ENCODE measurements at places on chromosomes 3 and 15.

DNA sequence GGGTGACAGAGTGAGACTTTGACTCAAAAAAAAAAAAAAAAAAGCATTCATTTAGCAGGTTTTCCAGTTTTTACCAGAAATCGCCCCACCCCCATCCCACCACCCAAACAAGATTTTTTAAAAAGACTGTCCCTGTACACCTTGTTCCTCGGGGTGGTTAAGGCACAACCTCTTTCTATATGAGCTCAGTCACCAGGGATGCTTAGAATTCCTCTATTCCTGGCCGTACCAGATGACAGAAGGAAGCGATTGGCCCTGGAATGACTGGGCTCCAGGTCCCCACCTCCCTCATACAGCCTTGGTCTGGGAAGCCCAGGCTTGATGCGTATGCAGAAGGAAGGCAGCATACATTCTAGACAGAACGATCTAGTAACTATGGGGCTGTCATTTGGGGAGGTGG lies 25.6 kb downstream of the IDH2 start:
- DNase-seq = no peak

DNA sequence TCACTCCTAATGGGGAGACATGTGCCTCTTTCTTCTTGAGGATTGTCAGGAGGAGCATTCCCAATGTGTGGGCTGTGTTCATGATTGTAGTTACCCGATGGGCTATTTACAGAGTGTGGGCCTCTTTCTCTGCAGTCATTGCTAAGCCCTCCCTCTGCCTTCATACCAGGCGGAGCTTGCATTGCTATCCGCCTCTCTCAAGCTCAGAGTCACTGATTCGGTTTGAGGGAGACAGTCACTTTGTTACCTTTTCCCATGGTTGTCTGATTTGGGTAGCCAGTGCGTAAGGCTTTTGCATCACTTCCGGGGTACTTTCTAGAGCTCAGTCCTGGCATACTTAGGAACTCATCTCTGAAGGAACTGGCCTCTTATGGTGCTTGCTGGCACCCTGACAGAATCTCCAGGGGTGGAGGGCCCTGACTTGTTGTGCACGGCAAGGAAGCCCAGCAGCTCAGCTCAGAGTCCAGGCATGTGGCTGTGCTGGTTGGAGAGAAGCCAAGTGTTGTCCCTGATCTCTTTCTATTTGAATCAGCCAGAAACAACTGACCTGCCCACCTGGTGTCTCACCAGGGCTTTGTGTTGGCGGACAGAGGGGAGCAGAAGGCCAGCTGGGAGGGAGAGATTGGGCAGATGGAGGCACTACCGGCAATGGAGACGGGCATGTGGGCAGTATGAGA lies 79.8 kb downstream of the EPHB1 start:
- no peak for DNase-seq

DNA sequence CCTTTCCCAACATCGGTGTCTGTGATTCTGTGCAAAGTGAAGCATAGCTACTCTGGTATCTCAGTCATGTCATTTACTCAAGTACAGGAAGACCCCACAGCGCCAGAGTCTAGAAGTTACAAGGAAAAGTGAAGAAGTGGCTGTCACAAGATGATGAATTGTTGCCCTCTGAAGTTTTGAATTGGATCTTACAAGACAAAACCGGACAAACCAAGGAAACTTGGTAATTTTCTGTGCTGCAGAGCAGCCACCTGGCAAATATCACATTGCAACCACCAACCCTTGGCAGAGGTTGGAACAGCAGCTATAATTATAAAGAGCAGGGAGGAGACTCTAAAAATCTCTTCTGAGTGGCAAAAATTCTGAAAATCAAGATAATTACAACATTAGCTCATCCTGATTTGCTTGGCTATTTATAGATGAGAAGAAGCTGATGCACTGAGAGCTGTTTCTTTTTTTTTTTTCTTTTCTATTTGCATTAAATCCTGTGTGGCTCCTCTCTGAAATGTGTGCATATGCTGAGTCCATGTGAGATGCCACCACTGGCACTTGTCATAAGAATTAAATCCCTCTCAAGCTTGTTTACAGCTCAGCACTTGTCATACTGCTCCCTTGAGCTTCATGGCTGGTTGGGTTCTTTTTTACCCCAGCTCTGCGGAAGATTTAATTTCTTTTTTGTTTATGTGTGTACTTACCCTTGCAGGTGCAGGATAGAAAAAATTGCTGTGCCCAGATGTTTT lies 68.0 kb upstream of the MNS1 start:
- no peak for DNase-seq

DNA sequence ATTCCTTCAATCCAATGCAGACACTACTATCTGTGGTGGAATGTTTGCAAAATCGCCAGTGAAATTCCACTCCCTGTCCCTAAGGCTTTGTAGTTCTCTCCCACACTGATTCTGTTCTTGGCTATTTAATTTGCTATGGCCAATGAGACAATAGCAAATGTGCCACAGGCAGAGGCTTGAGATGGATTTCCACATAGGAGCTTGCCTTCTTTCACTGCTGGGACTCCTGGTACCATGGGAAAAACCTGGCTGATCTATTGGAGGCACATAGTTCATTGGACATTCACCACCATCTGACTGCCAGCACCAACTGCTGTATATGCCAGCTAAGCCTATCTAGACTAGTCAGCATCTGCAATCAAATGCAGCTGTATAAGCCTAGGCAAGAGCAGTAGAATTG lies 103.8 kb downstream of the NR1D2 start:
- no peak for DNase-seq

- no peak for DNase-seq
Observed at GRCh38 chr3:21528291-21528995, 222.6 kb downstream of the ZNF385D start.

DNA sequence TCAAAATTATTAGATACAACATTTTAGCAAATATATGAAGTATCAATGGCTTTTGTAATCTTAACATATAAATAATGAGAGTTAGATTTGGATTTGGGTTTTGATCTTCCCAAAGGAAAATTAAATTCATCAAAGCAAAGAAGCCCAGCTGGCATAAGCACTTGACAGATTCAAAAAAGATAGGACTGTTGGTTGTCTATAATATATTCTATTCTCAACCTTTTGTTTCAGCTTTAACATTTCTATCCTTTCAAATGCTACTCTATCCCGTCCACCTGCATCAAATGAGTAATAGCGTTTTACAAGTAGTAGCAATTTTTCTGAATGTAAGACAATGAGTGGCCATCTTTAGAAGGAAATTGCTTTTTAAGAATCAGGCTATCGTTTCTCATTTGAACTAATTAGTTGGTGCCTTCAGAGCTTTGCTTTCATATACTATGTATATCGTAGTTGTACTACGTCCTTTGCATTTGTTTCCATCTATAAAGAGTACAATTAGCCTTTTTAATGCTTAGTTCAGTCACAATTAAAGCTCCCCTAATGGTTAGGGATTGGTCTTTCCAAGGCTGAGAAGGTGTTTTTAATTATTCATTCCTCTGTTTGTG lies 278.0 kb downstream of the UBE2E2 start:
- no peak for DNase-seq

DNA sequence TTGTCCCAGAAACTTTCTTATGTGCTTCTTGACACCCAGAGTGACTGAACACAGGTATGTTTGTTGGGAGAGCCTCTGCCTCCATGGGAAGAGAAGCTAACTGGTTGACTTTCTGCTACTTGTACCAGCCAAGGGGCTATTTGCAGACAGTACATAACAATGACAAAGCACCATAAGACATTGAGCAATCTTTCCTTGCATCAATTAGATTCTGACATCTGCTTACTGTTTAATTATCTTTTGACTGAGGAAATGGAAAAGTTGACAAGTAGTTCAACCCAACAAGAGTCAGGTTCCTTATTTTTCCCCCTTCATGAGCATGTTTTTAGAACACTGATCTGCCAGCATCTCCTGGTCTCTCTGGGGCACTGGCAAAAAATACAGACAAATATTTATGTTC lies 157.7 kb downstream of the RPLP1 start:
- DNase-seq = no peak

- no peak for DNase-seq
Observed at GRCh38 chr15:74655424-74655823, 39.8 kb downstream of the CLK3 start.

DNA sequence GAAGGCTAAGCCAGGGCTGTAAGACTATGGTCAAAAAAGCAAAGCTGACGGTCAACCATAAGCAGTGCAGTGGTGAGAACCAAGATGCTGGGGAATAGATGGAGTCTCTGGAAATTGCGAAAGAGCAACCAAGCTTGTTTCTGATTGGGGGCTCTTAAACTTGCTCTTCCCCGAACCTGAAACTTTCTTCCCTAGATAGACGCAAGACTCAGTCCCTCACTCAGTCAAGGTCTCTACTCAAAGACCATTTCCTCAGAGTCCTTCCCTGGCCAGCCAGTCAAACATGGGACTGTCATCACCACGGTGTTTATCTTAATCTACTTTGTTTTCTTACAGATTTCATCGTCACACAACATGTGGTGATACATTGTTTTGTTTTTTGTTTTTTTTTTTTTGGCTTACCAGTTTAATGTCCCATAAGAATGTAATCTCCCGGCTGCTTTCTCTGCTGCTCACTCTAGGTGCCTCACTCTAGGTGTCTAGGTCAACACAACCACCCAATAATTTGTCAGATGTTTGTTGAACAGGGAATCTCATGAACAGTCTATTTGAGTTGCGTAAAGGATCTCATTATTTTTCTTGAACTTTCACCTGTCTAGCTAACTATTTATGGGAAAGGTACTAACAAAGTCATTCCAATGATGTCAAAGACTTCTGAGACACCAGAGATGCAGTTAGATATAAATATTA lies 495.4 kb downstream of the FOXP1 start:
- DNase-seq = no peak

- DNase-seq = no peak
Observed at GRCh38 chr3:185739264-185739701, 85.6 kb downstream of the IGF2BP2 start.

- no peak for DNase-seq
Observed at GRCh38 chr3:186841620-186842019, 890 bp upstream of the ADIPOQ start.

DNA sequence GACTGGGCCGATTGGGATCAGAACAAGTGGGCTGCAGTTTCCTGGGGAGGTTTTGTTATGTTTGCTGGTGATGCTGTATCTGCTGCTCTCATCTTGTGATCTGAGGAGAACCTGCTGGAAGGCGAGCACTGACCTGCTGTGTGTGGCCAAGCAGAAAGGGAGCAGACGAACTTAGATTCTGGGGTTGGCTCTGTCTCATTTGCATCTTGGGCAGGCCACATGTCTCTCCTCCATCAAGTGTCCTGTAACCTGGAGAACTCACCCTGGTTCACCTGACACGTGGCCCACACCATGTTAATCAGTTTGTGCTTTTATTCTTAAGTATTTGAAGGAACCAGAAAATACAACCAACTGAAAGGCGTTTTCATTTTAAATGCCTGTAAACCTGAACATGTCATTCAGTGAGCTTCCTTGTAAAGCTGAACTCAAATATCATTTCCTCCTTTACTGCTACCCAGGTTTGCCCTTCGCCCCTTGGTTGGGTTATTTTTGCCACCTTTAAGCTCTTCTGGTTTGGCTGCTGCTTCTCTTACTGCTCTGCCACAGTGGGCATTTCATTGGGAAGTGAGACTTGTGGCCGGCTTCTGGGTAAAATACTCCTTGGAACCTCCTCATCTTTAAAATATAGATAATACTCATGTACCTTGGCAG lies 33.5 kb upstream of the TRAK1 start:
- DNase-seq = no peak

GRCh38 chr3:105368566-105369499 lies 2.1 kb downstream of the ALCAM start:
- DNase-seq = peak; percentile 8

DNA sequence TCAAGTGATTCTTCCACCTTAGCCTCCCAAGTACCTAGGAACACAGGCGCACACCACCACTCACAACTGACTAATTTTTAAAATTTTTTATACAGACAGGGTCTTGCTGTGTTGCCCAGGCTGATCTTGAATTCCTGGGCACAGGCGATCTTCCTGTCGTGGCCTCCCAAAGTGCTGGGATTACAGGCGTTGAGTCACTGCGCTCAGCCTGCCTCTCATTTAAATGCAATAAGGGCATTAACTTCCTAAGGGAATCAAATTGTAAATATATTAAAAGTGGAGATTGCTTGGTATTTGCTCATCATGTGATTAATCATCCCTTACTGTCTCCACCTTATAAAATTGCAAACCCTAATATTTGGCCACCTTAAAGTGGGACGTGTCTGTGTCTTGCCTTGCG lies 65.2 kb downstream of the PGPEP1L start:
- DNase-seq = no peak

DNA sequence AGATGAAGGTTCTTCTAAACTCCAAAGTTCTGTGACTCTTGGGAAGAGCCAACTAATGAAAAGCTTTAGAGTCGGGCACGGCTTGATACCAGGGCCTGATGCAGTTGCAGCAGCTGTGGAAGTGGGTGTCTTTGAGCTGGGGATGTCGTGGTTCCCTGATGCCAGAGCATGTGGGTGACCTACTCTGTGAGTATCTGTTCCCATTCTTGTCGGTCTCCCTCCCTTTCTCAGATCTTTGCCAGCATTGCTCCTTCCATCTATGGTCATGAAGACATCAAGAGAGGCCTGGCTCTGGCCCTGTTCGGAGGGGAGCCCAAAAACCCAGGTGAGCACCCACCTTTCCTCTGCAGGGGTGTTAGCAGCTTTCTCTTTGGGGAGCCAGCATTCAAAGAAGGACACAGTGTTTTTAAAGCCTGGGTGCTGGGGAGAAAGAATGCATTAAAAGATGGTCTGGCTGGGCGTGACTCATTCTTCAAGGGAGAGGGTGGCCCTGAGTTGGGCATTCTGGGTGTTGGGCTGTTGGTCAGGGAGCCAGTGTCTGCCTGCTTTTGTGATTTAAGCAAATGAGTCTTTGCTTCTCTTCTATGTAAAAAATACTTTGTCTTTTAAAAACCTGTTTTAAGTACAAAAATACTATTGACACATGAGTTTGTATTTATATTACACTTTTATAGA lies 13.2 kb upstream of the PODXL2 start:
- no peak for DNase-seq

DNA sequence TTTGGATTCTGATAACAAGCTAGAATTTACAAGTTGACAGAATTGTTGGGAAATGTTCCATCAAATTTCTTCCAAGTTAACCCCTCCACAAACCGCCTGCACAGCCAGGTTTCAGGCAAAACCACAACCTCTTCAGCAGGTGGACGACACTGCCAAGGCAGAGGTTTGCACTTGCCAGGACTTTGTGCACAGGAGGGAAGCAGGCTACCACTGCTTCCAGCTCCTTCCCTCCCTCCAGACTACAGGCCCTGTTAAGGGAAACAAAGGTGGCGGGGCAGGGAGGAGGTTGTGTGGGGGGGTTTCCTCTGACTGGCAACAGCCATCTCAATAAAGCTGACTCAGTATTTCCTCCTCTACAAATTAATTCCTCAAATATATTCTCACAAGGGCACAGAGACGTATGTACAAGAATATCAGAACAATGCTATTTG lies 42.2 kb downstream of the TBC1D2B start:
- DNase-seq = no peak

DNA sequence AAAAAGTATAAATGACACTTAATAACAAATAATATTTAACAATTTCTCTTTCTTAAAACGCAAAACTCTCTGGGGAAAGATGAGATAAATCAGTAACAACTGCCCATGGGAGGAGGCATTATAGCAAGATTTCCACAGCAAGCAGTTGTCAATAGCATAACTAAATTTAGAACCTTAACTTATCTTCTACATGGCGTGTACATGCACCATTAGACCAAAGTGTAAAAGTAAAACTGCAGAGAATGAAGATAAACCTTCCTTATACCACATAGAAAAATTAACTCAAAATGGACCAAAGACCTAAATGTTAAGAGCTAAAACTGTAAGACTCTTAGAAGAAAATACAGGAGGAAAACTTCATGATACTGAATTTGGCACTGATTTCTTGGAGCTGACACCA lies 39.9 kb downstream of the MYO5A start:
- no peak for DNase-seq

- DNase-seq = no peak
Observed at GRCh38 chr3:99783011-99783573, 34.6 kb upstream of the CMSS1 start.

Measured in neural crest cell (in vitro differentiated cells).